ENCODE measurements at places on chromosomes 6 and 20.

- DNase-seq = no peak
Measured at GRCh38 chr6:89439014-89439413, 6.1 kb downstream of the ANKRD6 start.

GRCh38 chr6:44373787-44374186 is 13.7 kb upstream of the CDC5L start:
- no peak for DNase-seq

GRCh38 chr6:56372406-56372995 is 125.1 kb upstream of the COL21A1 start:
- DNase-seq = no peak

DNA sequence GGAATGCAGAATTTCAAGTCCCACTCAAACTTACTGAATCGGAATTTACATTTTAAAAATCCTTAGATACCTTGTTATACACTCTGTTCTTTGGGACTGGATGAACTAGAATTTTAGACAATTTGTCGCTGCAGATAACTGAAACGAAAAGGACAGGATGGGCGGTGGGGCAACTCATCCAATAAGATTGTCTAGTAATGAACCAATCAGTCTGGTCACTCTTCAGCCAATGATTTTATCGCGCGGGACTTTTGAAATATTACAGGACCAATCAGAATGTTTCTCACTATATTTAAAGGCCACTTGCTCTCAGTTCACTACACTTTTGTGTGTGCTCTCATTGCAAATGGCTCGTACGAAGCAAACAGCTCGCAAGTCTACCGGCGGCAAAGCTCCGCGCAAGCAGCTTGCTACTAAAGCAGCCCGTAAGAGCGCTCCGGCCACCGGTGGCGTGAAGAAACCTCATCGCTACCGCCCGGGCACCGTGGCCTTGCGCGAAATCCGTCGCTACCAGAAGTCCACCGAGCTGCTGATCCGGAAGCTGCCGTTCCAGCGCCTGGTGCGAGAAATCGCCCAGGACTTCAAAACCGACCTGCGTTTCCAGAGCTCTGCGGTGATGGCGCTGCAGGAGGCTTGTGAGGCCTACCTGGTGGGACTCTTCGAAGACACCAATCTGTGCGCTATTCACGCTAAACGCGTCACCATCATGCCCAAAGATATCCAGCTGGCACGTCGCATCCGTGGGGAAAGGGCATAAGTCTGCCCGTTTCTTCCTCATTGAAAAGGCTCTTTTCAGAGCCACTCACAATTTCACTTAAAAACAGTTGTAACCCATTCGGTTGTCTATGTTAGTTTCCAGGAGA is 41.9 kb upstream of the HFE start:
- no peak for DNase-seq

DNA sequence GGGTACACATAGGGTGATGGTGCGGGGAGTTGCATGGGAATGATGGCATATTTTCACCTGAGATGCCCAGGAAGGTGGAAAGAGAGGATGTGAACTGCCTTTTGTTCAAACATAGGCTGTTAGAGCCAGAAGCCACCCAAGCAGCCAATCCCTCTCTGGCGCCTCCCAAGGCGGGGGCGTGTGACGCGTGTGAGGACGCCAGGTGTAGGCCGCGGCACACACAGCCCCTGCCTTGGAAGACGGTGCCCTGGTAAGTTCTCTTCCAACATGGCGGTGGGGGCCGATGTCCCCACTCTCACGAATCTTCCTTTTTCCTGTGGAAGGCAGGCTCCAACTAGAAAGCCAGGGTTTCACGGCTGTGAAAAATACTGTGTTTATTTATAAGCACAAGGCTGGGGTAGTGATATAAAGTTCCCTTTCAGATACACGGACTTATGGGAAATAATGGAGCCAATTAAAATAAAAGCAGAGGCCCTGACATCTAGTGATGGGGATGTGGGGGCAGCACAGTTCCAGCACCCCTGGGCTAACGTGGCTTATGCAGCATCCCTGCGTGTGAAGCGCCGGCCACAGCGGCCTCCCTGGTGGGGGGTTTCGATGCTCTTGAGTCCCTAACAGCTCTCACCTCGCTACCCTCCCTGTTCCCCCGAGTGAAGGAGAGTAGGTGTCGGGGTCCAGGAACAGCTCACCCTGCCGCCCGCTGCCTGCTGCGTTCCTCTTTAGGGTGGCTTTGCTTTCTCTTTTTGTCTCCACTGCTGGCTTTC is 28.3 kb downstream of the CDH4 start:
- DNase-seq = no peak

DNA sequence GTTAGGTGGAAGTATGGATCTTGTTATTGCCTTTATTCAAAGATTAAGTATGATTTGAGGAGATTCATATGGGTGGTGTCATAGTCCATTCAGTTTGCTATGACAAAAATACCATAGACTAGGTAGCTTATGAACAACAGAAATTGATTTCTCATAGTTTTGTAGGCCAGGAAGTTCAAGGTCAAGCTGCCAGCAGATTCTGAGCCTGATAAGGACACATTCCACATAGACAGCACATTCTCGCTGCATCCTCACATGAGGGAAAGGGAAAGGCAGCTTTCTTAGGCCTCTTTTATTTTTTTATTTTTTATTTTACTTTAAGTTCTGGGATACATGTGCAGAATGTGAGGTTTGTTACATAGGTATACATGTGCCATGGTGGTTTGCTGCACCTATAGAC is 27.7 kb downstream of the ME1 start:
- DNase-seq = no peak

DNA sequence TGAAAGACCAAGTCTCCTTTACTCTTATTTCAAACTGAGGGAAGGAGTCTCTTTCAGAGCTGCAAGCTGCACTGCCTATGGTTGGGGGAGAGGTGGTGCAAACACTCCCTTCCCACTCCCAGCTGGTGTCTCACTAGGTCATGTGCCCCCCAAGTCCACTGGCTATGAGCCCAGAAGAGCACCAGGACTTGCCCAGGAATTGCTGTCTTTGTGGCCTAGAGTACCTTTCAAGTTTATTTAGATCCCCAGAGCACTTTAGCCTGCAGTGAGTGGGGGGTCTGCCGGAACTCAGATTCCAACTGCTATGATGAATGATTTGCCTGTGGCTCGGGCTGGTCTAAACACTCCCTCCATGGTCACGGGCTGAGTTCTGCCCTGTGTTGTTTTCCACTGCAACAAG is 192.6 kb upstream of the CITED2 start:
- DNase-seq = no peak

DNA sequence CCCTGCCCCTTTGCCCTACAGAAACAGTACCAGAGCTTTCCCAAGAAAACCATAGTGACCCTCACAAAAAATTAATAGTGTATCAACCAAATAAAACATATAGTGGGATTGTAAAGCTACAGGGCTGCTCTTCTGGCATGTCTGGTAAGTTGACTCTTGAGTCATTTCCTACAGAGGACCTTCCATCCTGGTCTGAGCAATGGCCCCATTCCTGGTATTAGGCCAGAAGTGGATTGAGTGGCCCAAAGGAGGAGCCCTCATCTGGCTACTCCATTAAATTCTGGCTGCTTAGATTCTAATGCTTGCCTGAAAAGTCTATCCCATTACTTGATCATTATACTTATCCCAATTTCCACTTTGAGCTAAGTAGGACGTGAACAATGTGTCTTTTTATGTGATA is 150.9 kb upstream of the HMGN3 start:
- no peak for DNase-seq

DNA sequence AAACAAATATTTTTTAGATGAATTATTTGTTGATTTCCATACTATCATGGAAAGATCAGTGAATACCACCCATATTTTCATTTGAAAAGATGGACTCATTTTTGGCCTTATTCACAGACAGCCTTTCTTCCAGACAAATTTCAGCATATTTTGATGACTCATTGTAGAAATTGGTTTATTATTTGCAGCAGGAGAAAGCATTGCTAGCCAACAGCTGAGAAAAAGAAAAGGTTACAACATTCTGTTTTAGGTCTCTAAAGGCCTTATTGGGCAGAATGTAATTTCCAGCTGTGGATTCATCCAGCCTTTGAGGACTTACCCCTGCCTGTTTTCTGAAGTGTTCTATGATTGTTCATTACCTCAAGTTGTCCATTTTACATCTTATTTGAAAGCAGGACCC is 201.9 kb downstream of the PLCB4 start:
- no peak for DNase-seq

GRCh38 chr6:133447924-133448323 is 206.8 kb downstream of the EYA4 start:
- no peak for DNase-seq

- DNase-seq = no peak
Measured at GRCh38 chr6:21468461-21468860, 125.1 kb upstream of the SOX4 start.

- no peak for DNase-seq
Measured at GRCh38 chr6:13764996-13765395, 49.4 kb downstream of the MCUR1 start.

DNA sequence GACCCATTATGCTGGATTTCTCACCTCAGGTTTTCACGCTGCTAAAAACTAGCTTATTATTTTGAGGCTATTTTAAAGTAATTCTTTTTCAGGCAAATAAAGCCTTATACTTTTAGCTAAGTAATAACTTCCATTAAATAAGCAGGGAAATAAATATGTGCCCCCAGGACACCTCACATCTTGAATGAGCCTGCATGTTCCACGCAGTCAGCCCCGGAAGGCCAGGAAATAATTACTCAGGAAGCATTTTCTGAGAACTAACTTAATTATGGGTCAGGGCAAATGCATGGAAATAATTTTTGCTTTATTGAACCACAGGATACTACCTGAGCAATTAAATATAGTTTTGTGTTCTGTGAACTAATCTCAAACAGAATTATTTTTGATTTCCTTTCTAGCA is 41.1 kb downstream of the STX7 start:
- no peak for DNase-seq

DNA sequence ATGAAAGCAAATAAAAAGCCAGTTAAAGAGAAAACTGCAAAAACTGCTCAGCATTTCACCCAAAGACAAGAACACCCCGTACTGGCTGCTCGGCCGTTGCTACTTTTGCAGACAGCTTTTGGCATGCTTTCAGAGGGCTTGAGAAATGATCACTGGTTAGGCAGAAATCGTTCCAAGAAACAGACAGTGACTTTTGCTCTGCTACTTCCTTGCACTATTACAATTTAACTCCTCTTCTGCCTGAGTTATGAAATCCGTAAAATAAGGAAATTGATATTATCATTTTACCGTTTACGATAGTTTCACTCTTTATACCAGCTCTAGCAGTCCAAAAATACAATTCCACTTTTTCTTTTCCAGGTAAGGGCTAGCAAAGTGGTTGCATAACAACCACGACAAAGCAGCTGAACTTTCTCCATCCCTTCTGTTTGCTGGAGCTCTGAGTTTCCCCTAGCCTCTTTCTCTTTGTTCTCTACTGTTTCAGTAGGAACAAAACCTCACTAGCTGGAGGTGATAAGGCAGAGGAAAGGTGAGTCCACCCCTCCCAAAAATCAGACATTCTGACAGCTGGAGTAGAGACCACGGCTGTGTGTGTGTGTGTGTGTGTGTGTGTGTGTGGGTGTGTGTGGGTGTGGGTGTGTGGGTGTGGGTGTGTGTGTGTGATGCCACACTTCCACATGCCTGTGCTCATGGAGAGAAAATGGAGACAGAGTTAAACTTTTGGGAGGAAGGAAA is 191.8 kb upstream of the RREB1 start:
- no peak for DNase-seq

DNA sequence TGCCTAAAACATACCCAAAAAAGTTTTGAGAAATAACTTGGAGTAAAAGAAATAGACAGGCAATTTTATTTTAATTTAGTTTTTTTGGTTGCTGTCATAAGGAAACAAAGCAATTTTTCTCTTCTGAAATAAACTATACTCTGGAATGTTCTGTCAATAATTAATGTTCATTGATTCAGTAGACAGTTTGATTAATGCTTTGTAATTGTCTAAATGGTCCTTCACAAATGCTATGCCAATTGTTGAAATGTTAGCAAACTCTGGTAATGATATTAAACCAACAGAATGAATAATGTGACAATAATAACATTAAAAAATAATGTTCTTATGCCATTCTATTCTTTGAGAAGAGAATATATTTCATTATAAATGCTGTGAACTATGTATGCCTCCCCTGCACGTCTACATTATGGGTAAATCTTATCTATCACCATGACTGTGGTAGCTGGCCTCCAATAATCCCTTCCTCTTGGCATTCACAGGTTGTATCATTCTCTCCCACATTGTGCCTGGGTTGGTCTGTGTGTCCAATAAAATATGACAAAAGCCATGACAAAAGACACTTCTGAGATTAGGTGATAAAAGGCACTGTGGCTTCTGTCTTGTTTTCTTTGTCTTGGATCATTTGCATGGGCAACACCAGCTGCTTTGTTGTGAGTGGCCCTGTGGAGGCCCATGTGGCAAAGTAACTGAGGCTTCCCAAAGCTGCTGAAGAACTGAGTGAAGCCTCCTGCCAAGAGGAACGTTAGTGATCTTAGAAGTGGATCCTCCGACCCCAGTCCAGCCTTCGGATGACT is 25.1 kb downstream of the IL20RA start:
- DNase-seq = no peak

DNA sequence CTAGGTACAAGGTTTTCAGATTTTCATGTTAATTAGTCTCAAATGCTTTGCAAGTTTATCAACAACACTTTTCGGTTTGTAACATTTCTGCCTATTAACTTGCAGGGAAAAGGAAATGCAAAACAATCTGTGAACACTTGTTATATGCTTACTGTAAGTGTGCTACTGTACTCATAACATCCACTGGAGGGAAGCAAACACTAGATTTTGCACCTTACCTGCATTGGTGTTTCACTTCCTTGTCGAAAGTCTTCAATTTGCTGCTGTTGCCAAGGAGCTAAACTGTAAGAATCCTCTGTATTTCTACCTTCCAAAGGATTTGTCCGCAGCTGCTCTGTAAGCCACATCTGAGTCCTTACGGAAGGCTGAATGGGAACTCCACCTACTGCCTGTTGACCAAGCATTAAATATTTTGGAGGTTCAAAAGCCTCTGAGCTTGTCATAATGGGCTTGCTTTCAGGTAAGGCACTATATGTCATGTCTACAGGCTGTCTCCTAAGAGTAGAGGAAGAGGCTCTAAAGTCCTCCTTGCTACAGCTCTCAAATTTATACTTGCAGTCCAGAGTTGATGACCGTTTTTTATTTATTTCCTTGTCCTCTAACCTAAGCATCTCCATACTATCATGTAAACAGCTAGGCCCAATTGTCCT is 17.3 kb downstream of the PLN start:
- DNase-seq = peak; percentile 17

DNA sequence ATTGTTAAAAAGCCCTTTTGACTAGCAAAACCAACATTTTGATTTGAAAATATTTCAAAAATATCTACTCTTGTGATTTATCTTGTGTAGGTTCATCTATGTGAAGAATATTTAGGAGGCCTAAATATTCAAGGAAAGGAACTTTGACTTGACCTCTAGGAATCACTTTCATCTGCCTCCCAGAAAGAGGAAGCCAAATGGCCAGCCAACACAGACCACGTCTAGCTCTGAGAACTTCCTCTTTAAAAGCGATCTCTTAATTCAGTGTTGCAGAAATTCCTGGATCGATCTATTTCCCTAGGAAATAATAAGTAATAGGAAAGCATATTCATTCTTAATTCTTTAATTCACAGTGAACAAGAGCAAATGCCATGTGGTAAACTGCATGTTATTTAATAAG is 9.6 kb upstream of the MOXD1 start:
- no peak for DNase-seq
